ENCODE measurements at places on chromosomes 1 and 21.

GRCh38 chr1:30411206-30411605 is 312.2 kb downstream of the MATN1 start:
- DNase-seq = no peak

DNA sequence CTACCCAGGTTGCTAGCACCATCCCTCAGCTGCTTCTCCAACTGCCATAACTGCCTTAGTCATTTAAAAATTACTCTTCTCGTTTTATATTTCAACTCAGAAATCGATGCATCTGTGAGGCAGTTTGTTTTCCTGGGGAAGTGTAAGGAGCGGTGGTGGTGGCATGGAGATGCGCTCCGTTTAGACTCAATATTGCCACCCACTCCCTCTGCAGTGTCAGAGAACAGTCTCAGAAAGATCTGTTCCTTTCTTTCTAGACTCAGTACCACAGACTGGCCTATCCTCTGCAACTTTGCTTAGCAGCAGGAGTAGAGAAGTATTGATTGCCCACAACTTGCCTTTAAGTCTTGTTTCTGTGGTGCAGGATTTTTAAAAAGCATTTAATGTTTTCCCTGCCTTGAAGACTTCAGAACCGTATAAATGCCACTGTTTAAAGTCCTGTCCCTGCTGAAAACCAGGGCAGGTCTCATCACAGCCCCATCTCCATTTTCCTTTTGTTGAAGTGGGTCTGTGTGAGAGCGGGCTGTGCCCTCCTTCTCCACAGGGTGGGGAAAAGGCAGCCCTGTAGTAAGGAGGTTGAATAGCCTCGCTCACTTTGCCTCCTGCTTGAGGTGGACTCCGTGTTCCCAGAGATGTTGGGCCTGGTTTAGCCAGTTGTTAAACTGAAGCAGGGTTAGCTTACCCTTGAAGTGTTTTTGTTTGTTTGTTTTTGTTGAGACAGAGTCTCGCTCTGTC is 105.2 kb downstream of the NFIA start:
- no peak for DNase-seq

GRCh38 chr21:39003982-39004633 is 179.1 kb downstream of the PSMG1 start:
- DNase-seq = no peak

- DNase-seq = no peak
Measured at GRCh38 chr1:28735961-28736449, 735 bp upstream of the YTHDF2 start.

- DNase-seq = no peak
Measured at GRCh38 chr1:8495928-8496401, 178.1 kb downstream of the SLC45A1 start.

DNA sequence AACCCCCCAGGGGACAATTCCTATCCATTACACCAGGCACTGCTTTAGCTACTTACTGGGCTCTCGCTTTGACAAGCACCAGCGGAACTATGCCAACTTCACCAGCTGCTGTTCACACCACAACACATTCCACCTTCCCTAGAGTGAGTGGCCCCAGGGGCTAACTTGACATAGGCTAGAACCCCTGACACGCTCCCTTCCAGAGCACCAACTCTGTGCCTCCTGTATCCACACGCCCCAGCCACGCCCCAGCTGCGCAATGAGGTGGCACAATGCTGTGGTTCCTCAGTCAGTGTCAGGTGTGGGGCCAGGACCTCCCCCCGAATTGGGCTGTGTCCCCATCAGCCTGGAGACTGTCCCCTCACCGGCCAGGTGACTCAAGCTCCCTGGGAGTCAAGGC is 11.7 kb upstream of the FGR start:
- no peak for DNase-seq

DNA sequence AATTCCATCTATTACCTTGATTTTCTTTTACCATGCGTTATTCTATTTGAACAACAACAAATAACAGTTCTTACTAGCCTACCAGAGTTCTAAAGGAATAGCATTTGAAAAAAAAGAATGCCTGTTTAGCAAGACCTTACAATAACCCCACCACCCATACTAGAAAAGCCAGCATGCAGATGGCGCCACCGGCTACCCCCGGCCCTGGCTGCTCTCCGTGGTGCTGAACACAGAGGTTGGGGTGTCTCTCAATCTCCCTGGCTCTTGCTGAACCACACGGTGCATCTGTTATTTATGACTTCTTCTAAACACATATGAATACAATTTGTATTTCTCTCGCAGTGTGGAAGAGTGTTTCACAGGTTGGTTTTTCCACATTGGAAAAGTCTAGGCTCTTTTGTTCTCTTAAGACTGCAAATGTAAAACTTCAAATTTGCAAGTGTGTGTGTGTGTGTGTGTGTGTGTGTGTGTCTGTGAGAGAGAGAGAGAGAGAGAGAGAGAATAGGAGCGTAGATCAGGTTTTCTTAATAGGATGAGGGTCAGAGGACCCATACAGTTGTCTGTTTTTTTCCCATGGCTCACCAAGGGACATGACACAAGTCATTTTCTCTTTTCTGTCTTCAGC is 13.6 kb downstream of the GRIK3 start:
- no peak for DNase-seq

GRCh38 chr1:26689504-26689903 is 6.3 kb upstream of the ARID1A start:
- DNase-seq = no peak

DNA sequence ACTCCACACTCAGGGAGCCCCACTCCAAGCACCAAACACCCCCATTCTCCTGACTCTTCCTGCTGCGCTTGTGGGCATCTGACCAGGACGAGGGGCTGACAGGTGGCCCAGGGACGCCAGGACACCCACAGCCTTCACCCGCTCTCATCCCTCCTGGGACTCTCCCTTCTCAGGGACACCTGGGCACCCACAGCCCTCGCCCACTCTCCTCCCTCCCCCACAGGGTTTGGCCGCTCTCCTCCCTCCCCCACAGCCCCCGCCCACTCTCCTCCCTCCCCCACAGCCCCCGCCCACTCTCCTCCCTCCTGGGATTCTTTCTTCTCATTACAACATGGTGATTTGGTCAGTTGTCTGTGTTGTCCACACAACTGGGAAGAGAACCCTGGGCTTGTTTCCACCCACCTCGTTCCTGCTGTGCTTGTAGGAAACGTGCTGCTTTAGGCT is 43.4 kb downstream of the PRDM15 start:
- no peak for DNase-seq

GRCh38 chr1:209106237-209106741 is 477.2 kb upstream of the CAMK1G start:
- DNase-seq = peak; percentile 65

- DNase-seq = no peak
Measured at GRCh38 chr21:28229814-28230213, 762.9 kb downstream of the LTN1 start.

DNA sequence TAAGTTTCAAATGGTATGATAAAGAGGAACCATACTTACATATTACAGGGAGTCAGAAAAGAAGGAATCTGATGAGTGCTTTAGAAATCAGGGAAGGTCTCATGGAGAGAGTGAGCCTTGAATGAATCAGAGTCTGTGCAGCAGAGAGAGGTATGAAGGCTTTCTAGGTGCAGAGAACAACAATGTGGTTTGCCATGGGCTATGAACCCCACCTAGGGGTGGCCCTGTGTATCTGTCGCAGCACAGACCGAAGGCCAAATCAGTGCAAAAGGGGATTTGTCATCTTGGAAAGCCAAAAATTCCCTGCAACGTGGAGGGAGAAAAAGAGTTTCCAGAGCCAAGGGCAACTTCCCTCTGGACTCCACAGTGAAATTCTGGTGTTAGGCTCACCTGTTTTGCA is 3.5 kb downstream of the PAPPA2 start:
- DNase-seq = no peak

DNA sequence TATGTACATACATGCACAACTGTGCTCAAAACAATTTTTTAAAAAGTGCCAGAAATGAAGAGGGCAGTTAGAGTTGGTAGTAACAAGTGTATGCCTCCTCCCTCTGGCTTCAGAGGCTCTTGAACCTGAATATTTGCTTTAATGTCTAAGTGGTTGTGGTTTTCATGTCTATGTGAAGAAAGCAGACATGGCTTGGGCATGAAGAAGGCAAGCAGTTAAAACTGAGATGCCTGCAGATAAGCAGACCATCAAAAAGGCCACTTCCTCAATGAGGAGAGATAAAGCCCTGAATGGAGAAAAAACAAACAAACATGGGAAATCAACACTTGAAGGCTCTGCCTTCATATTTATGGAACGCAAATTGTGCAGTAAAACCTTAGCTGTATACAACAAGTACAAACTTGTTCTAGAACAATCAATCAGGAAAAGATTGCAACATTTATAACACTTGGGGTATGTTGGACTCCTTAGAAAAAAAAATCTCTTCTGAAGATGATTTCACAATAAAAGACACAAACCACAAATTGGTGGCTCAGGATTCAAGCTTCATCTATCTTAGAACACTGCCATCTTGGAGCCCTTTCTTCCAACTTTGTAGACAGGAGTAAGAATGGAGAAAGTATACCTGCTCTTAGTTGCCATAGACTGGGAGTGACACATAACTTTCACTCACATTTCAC is 52.7 kb upstream of the PLA2G4A start:
- DNase-seq = no peak

DNA sequence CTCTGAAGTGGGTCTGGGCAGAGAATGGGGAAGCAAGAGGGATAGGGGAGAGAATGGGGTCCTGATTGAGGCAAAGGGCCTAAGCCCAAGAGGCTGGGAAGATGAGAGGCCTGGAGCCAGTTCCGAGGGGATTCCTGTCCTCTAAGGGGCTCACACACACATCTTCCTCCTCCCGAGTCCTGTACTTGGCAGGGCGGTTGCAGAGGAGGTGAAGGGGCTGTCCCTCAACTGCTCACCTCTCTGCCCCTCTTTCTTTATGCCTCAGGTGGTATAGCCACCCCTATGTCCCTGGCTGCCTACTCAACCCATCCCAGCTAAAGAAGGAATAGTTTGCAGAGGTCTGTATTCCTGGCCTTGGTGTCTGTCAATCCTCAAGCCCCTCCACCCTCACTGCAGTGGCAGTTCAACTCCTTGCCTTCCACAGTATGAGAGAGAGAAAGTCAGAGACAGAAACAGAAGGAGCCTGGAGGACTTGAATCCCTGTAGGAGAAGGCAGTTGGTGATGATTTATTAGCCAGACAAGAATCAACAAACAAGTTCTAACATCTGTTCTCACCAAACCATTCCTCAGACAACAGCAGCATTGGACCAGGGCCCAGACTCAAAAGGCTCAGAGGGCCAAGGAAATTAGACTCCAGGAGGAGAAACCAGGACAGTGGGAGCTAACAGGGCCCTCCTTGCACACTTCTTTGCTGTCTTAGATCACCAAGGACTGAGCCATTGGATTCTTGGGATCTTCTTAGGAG is 10.7 kb downstream of the SH2D2A start:
- no peak for DNase-seq

DNA sequence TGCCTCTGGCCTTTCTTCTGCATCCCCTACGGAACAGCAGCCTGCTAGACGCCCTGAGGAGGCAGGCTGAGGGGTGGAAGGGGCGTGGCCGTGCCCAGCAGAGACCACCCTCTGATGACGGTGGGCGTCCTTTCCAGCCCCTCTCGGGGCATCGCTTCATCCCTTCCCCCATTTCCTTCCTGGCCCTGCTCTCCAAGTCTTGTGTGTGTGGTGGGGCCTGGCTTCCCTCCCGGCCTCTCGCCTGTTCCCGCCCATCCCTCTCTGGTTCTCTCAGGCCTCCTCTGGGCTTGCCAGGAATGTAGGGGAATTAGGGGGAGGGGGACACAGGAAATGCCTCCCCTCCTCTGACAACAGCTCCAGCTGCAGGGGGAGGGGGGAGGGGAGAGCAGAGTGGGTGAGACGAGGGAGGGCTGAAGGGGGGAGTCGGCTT is 51.1 kb downstream of the SKI start:
- no peak for DNase-seq

DNA sequence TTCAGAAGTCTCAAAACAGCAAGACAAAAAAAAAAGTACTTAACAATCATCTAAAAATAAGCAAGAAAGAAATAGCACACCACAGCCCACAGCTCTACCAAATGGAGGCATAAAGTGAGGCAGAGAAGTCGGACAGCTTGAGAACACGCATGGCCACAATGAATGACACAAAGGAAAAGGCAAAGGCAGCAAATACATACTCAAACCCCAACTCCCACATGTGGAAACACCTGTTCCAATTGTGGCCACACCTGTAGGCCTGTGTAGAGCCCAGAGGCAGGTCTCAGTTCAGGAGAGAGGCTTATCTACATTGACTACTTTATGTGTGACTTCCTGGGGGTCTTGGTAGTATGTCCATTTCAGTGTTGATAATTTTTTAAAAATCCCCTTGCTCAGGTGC is 543.5 kb downstream of the LMO4 start:
- DNase-seq = no peak

DNA sequence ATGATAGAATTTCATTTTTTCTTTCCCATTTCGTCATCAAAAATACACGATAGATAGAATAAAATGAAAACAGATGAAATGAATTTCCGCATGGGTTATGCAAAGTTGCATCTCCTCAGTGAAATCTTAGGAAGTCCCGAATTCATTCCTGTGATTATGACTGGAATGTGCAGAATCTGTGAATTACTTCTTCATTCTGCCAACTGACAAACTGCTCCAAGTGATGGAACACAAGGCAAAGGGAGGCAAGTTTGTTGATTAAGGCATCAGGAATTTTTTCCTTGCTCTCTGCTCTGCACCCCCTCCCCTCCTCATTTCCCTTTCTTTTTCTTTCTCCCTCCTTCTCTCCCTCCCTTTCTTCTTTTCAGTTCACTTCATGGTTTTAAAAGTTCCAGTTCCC is 37.0 kb upstream of the ADGRL4 start:
- DNase-seq = no peak

- no peak for DNase-seq
Measured at GRCh38 chr1:173117761-173118160, 67.0 kb upstream of the TNFSF18 start.

GRCh38 chr1:202069662-202070061 is 53.1 kb upstream of the GPR37L1 start:
- DNase-seq = no peak

DNA sequence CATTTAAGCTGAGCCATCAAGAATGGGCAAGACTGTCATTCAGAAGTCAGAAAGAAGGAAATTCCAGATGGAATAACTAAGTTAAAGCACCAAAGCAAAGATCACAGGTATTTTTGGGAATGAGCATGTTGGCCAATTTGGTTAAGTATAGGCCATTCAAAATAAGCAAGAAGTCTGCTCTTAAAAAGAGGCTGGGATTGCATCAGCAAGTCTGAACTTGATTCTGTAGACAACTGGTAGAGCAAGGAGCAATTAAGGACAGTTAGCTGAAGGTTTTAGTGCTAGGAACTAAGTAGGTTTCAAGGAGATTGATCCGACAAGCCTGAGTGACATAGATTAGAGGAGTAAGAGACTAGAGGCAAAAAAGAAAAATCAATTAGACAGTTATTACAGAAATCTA is 8.4 kb downstream of the ANKRD45 start:
- DNase-seq = no peak

DNA sequence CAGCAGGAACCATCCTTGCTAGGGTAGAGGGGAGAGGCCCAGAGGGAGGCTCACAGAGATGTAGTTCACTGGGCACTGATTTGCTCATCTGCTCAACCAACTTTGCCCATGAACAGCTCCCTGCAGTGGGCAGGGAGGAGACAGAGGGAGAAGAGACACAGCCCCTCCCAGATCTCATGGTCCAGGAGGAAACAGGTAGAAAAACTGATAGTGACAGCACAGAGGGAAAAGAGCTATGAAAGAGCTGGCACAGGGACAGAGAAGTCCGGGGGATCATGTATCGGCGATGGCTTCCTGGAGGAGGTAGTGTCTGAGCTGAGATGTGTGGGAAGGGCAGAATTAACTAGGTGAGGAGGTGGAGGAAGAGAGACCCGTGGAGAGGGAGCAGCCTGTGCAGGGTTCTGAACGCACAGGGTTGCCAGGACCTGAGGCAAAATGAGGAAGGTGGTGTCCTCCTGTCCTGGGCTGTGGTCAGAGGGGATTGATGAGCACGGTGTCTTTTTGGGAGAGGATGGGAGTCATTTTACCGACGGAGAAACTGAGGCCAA is 85.9 kb downstream of the PTPRU start:
- no peak for DNase-seq

Data from T1000 (cell line).